ENCODE measurements at places on chromosomes 2 and 18. TPM values are rescaled to one million over a fixed set of nuclear protein-coding genes. Genes with fewer than 3 reads are reported as not detected.

DNA sequence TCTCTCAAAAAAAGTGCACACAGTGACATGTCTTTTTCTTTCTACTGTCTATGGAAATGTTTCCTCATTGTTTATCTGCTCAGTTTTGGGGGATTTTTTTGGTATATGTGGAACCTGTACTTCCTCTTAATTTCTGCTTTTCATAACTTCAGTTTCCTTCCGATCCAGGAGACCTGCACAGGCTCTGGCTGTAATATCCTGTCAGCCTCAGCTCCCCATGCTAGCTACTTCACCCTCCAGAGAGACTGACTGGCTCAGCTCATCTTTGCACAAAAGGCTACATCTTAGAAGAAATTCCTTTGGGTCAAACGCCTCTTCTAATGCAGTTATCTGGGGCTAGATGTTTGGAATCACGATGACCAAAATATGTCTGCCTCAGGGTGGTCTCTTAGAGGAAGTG, 378.4 kb downstream of the RND3 start:
- H3K36me3 ChIP-seq = no peaks in the 10 kb centered on the region
- DNase-seq = no peak
- no peak overlapping the region for H3K4me3 ChIP-seq

Gene LOXHD1
- 0.35 TPM for total RNA-seq

DNA sequence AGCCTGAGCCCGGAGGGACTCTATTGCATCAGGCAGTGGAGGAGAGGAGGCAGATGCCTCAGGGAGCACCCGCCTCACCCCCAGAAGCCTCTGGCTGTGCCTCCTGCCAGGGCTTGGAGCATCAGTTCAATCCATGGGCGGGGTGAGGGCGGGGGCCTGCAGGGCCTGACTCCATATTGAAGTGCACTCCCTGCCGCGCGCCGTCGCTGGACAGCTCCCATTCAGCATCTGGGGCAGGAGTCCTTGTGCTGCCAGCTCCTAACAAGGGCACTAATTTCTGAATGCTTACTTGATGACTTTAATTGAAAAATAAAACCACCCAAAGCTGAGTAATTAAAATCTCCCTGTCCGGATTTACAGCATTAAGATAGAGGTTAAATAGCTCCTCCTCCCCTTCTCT, 23.8 kb downstream of the C1QL2 start:
- H3K36me3 ChIP-seq = no peaks in the 10 kb centered on the region
- H3K4me1 ChIP-seq = no peaks in the 10 kb centered on the region
- no peak overlapping the region for H3K4me3 ChIP-seq
- DNase-seq = no peak

- no peak overlapping the region for H3K4me3 ChIP-seq
- no peak for DNase-seq
- peaks cover 14% of the 10 kb centered on the region for H3K4me1 ChIP-seq
- no peak overlapping the region for H3K27ac ChIP-seq
- H3K36me3 ChIP-seq = no peaks in the 10 kb centered on the region
Measured at GRCh38 chr18:50190926-50191325, 4.0 kb downstream of the MYO5B start.

Gene TUBA3D
- not detected for total RNA-seq

DNA sequence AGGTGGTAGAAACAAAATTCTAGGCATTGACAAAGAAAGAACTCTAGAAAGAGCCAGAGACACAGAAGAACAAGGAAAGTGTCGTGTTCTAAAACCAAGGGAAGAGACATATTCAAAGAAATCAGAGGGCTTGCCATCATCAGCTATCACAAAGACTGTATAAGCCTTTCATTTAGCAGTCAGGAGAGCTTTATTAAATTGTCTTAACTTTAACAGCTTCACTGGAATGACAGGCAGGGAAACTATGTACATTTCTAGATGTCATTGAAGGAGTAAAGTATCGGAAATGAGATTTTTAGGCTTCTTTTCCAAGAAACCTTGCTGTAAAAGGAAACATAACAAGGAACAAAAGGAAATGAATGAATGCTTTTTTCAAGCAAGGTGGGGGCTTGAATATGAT, 15.8 kb downstream of the KYNU start:
- no peak for DNase-seq
- no peak overlapping the region for H3K4me3 ChIP-seq

Gene REG1B
- total RNA-seq = not detected

GRCh38 chr2:168375195-168375798, 80.8 kb upstream of the CERS6 start:
- H3K27me3 ChIP-seq = peaks cover 9% of the 10 kb centered on the region
- no peak overlapping the region for H3K27ac ChIP-seq
- peaks cover 14% of the 10 kb centered on the region for H3K4me1 ChIP-seq

DNA sequence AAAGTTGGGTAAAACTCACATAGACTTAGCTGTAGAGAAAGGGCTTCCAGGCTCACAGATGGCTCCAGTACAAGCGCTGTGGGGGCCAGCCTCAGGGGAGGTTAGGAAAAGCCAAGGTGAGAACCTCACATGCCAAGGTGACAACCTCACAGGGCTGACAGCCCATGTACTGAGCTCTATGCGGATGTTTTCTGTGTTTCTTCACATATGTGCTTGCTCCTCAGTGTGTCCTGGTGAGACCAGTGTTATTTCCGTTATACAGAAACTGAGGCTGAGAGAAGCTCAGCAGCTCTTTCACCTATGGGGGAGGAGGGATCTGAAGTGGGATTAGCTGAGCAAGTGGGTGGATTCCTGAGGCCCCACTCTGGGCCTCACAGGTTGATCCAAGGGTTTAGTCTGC, 67.3 kb downstream of the INPP4A start:
- DNase-seq = no peak
- no peaks in the 10 kb centered on the region for H3K27me3 ChIP-seq
- peaks cover 44% of the 10 kb centered on the region for H3K36me3 ChIP-seq

Gene SCN1A
- not detected for total RNA-seq

- no peak overlapping the region for H3K4me3 ChIP-seq
- H3K27me3 ChIP-seq = no peaks in the 10 kb centered on the region
- H3K4me1 ChIP-seq = peaks cover 13% of the 10 kb centered on the region
- peaks cover 11% of the 10 kb centered on the region for H3K36me3 ChIP-seq
Measured at GRCh38 chr2:196077821-196078220, 9.2 kb upstream of the DNAH7 start.
